ENCODE measurements at places on chromosomes 13 and 19.

DNA sequence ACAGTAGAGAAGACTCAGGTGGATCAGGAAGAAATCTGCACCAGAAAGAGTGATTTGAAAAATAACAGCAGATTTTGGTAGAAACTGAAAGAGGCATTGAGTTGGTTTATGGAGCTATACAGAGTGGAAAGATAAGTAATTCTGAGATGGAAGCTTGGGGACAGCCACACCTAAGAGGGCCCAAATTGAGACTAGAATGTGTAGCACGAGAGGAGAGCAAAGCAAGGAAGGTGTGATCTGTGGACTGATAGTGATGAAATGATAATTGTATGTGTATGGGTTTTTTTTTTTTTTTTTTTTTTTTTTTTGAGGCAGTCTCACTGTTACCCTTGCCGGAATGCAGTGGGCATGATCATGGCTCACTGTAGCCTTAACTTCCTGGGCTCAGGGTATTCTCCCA lies 16.3 kb downstream of the SAE1 start:
- no peak for DNase-seq

DNA sequence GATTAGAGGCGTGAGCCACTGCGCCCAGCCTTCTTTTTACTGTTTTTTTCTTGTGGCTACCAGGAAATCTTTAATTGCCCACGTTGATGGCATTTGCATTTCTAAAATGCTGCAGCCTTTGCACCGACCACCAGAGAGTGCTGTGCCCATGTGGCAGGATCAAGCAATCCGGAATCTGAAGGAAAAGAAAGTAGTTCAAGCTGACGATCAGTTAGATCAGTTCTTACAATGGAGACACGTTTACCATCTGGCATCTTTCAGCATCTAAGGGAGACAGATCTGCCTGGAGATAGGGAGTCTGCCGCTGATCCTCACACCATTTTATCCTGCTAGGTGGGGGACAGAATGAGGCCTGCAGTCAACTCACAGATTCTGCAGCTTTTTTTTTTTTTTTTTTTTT lies 19.9 kb downstream of the TINCR start:
- no peak for DNase-seq

GRCh38 chr13:89968470-89968869 lies 1379.0 kb upstream of the MIR17HG start:
- no peak for DNase-seq

- DNase-seq: no peak
These were observed 1358.1 kb downstream of the EFNB2 start for GRCh38 chr13:105177265-105177900.

DNA sequence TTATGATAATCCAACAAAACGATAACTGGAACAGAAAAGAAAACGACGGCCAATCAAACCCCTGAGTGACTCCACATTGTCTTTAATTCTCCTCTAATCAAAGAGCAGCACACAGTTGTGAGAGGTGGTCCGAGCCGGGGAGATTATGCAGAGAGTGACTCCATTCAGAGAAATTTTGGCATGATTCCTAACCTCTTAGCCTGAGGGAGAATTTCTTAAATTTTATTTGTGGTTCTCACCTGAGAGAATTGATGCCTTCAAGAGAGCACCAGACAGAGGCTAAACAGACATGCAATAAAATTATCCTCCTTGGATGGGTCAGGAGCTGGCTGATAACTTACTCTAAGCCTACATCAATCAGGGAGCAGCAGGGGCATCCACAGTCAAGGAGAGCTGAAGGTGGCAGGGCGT lies 310.0 kb upstream of the KLF12 start:
- no peak for DNase-seq

DNA sequence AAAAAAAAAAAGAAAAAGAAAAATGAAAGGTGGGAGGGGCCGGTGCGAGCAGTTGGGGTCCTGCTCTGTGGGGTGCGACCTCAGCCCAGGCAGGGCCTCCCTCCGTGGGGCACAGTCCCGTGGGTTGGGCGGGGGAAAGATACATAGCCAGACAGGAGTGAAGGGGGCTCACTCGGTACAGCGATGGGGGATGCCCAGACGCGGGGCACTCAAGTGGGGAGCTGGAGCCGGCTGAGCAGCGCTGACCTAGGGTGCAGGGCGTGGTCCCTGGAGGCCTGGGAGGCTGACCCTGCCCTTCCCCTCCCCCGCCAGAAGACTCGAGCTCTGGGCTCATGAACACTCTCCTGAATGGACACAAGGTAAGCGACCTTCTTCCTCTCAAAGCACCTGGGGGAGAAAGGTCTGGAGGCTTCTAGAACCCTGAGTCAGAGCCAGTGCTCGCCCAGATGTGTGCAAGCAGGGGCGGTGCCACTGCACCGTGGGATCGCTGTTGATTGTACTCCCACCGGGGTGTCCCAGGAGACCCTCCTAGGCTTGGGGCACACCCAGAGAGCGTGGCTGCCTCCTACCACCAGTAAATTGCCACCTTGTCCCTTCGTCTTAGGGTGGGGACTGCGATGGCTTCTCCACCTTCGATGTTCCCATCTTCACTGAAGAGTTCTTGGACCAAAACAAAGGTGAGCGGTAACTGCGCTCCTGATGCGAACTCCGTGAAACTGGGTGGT lies 3.4 kb downstream of the HMG20B start:
- no peak for DNase-seq

DNA sequence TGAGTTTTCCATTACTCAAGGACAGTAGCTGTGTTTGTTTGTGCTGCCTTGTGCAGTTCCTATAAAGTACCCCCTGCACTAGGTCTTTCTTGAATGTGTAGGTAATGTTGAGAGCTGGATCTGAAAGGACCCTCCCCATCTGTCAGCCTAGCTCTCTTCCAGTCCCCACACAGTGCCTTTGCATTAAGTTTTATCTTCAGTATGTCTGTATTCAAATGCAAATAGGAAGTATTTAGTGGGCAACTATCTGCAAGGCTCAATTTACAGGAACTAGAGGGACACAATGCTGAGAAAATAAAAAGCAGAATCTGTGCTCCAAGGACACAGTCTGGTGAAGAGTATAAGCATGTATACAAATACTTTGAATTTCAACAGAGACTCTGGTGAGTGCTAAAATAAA lies 558.5 kb downstream of the RFC3 start:
- DNase-seq: no peak

DNA sequence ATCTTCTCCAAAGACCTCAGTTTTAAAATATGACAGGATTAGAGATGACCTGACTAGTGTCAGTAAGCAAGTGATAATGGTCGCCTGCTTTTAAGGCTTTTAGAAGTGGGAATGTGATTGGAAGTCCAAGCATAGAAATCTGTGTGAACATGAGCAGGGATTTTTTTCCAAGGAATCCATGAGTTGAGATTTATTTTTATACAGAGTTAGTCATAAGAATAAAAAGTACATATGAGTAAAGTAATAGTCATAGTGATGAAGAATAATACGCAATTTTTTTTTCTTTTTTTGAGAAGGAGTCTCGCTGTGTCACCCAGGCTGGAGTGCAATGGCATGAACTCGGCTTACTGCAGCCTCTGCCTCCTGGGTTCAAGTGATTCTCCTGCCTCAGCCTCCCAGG lies 1.6 kb downstream of the ZNF546 start:
- DNase-seq: no peak

- DNase-seq: peak; percentile 22
These were observed 34.2 kb downstream of the RUBCNL start for GRCh38 chr13:46352805-46353204.

- DNase-seq: no peak
These were observed 791 bp upstream of the AXL start for GRCh38 chr19:41218249-41218614.

GRCh38 chr13:110405597-110406450 lies 98.7 kb downstream of the COL4A2 start:
- no peak for DNase-seq

- DNase-seq: no peak
These were observed 112.3 kb downstream of the SLC7A1 start for GRCh38 chr13:29483211-29483610.

- no peak for DNase-seq
These were observed 1.1 kb upstream of the NR2F6 start for GRCh38 chr19:17246681-17247425.

- no peak for DNase-seq
These were observed 10.5 kb downstream of the LYL1 start for GRCh38 chr19:13092158-13092543.

DNA sequence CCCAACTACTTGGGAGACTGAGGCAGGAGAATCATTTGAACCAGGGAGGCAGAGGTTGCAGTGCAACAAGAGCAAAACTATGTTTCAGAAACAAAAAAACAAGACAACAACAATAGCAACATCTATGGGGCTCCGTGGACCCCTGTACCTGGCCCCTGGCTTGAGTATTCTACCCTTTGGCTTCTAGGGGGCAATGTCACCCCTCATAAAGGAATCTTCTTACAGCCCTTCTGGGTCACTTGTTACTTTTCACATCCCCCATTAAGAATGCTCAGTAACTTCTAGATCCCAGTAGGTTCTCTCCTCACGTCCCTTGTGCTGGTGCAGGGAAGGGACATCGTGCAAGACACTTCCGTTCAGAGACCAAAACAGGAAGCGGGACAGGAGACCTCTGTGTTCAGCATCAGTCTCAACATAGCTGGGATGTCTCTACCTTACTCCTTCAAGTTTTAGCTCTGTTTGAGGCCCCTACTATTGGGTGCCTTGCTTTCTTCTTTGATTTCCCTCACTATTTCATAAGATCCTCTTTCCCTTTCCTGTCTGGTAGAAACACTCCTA lies 218.1 kb upstream of the ARGLU1 start:
- DNase-seq: no peak

DNA sequence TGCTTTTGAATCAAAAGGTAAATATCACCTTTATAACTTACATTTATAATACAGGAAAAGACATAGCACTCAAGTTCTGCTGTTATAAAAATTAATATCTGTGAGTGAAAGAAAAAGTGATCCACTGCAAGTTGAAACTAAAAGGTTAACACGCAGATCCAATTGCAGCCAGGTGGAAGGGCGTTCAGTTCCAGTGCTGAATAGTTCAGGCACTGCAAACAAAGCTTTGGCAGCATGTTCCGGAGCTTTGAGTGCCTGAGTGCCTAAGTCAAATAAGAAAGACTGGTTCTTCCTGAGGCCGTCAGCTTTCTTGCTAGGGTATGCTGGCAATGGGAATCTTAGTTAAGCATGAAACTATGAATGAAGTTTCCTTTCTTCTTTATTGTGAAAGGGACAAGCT lies 200.3 kb downstream of the LMO7 start:
- no peak for DNase-seq

DNA sequence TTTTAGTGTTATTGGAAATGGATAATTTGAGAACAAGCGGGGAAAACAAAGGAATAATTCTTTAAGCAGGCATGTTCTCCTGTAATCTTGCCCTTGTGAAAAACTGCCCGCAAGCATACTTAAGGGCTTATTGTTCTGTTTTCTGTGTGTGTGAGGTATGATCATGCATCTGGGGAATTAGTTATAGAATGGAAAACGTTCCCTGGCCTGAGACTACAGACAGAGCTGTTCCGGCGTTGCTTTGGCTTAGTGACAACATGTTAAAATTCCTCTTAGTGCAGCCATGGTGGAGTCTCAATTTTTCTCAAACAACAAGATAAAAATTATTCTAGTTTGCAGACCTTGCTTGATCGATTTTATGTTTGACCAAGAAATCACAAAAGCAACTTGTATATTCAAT lies 560.2 kb upstream of the SPRY2 start:
- DNase-seq: no peak

- DNase-seq: peak; percentile 63
These were observed 127.0 kb downstream of the IER2 start for GRCh38 chr19:13277104-13277809.

- DNase-seq: no peak
These were observed 10.5 kb downstream of the COMP start for GRCh38 chr19:18780631-18781030.

DNA sequence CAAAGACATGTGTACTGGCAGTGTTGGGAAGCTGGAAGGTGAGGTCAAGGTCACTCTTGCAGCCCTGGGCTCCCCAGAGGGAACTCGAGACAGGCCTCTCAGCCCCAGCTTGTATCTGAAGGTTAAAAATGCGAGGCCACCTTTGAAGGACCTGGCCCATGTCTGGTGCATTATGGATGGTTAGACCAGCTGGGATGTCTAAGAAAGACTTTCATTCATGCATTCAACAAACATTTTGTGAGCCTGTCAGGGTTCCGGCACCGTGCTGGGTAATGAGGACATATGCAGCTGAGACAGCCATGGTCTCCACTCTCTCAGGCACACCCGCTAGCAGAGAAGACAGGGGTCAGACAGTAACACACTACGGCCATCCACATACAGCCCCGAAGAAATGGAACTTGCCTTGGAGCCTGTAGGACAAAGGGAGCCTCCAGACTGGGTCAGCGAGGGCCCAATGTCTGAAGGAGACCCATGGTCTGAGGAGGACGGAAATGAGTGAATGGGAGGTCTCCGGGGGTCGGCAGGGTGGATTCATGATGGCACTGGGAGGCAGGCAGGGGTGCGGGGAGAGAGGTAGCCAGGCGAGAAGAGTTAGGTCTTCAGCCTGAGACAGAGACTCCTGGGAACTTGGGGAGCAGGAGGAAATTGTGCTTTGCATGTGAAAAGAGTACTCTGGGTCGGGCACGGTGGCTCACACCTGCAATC lies 19.0 kb downstream of the VSTM2B start:
- no peak for DNase-seq

- no peak for DNase-seq
These were observed 29.2 kb downstream of the LRCH1 start for GRCh38 chr13:46582190-46582589.

- DNase-seq: no peak
These were observed 2.6 kb downstream of the GARRE1 start for GRCh38 chr19:34256835-34257558.

- DNase-seq: no peak
These were observed 117.4 kb downstream of the TNFRSF19 start for GRCh38 chr13:23687614-23688013.

DNA sequence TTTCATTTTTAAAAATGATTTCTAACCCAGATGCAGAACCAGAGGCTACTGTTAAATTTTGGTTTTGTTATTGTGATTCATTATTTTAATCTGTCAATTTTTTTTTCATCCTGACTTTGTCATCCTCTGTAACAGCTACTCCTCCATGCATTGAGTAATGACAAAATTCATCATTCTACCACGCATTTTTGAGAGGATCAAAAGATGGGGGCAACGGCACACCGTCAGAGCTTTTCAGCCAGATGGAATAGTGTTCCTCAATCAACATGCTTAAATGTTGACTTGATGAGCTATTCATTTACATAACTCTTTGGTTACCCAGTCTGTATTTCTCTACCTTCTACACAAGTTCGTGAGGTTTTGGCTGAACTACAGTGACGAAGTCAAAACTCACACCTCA lies 486.3 kb downstream of the EFNB2 start:
- DNase-seq: no peak

Data from bone marrow (tissue), 2 donors.